ENCODE measurements at places on chromosomes 11 and 22. TPM values are rescaled to one million over a fixed set of nuclear protein-coding genes. Genes with fewer than 3 reads are reported as not detected.

DNA sequence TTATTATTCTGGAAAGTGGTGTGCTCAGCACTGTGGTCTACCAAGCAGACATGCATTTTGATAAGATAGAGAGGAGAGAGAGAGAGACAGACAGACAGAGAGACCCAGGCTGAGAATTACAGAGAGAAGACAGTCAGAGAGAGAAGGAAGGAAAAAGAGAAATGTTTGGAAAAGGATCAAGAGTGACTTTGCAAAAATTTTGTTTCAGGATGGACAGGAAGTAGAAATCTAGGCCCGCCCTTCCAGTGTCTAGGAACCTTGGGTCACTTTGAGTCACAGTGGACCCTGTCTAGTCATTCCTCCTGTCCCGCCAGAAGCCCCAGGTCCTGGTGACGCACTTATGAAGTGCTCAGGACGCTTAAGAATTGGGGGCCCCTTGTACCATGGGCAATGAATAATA is 166.7 kb downstream of the ST3GAL4 start:
- H3K4me1 ChIP-seq = no peaks in the 10 kb centered on the region
- DNase-seq = no peak
- H3K4me3 ChIP-seq = no peak overlapping the region
- no peaks in the 10 kb centered on the region for H3K36me3 ChIP-seq

GRCh38 chr22:38946771-38947170 is 10.6 kb upstream of the APOBEC3A start:
- no peak overlapping the region for H3K27ac ChIP-seq
- no peaks in the 10 kb centered on the region for H3K36me3 ChIP-seq
- no peak overlapping the region for H3K4me3 ChIP-seq
- no peak for DNase-seq
- H3K4me1 ChIP-seq = no peaks in the 10 kb centered on the region
- H3K27me3 ChIP-seq = no peaks in the 10 kb centered on the region

- H3K27me3 ChIP-seq = no peaks in the 10 kb centered on the region
- H3K27ac ChIP-seq = peak overlapping the region; percentile 91
- peaks cover 99% of the 10 kb centered on the region for H3K4me1 ChIP-seq
- H3K36me3 ChIP-seq = peaks cover 20% of the 10 kb centered on the region
- no peak for DNase-seq
Observed at GRCh38 chr22:38262051-38262795, 10.6 kb downstream of the TMEM184B start.

DNA sequence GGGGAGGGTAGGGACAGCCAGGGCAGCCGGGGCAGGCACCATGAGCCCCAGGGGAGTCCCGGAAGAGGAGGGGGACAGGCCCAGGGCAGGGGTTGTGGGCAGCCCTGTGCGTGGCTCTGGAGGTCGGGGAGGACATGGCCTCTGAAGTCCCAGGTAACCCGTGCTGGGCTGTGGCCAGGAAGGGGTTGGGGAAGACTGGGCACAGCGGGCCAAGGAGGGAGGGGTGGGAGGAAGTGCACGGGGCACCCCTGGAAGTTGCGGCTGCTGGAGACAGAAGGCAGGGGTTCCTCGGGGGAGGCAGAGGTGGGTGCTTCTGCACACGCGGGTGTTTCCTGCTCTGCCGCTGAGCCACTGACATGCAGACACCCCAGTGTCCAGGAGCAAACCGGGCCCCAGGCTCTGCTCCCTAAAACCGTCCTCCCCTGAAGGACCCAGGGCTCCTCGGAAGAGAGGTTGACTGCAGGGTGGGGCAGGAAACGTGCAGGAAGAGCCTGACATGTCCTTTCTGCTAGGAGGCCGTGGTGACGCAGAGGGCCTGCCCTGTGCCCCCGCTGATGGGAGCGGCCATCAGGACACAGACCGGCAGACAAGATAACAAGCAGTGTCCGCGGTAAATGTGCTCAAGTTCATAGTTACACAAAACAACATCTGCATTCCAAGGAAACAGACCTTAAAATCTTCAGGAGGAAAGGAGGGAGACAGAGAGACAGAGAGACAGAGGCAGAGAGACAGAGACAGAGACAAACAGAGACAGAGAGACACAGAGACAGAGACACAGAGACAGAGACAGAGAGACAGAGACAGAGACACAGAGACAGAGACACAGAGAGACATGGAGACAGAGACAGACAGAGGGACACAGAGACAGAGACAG is 5.7 kb downstream of the TNNI2 start:
- no peaks in the 10 kb centered on the region for H3K36me3 ChIP-seq
- no peak for DNase-seq
- no peak overlapping the region for H3K4me3 ChIP-seq
- no peaks in the 10 kb centered on the region for H3K27me3 ChIP-seq
- peaks cover 13% of the 10 kb centered on the region for H3K4me1 ChIP-seq
- H3K27ac ChIP-seq = peak overlapping the region; percentile 2

- H3K27ac ChIP-seq = no peak overlapping the region
- no peaks in the 10 kb centered on the region for H3K4me1 ChIP-seq
- DNase-seq = no peak
Observed at GRCh38 chr11:107785401-107785800, 73.2 kb downstream of the SLC35F2 start.

DNA sequence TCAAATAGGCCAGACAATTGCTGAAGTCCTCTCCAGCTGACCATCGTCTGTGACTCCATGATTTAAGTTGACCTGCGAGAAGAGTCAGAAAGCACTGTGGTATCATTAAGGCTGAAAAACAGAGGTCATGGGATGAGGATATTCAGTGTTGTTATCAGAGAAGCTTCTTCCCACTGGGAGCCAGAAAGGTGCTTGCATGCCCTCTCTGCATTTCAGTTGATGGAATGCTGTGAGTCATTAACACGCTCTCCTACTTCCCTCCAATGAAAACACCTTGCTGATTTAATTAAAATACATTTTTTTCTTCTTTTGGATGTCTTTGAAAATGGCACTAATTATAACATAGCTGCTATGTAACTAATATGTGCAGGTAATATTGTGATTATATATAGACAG is 667.0 kb downstream of the NTM start:
- H3K4me3 ChIP-seq = no peak overlapping the region
- no peaks in the 10 kb centered on the region for H3K36me3 ChIP-seq
- no peak overlapping the region for H3K27ac ChIP-seq
- peak; percentile 17 for DNase-seq
- no peaks in the 10 kb centered on the region for H3K4me1 ChIP-seq

The KRTAP5-1 gene
- not detected for total RNA-seq

The MS4A3 gene
- not detected for total RNA-seq

The PKDREJ gene
- total RNA-seq = 0.23 TPM
